ENCODE measurements at places on chromosomes 11 and 22.

GRCh38 chr11:70354629-70355028 is 43.7 kb upstream of the CTTN start:
- no peak for DNase-seq

DNA sequence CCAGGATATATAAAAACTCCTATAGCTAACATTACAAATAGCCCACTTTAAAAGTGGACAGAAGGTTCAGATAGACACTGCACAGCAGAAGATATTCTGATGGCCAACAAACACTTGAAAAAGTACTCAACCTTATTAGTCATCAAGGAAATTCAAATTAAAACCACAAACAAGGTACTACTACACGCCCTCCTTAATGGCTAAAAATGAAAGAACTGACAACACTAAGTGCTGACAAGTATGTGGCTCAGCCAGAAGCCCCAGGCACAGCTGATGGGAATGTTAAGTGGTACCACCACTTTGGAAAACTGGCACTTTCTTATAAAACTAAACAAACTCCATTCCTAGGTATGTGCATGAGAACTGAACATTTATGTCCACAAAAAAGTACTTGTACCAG is 320.1 kb downstream of the TBC1D22A start:
- DNase-seq: no peak

- DNase-seq: no peak
Observed at GRCh38 chr22:22125579-22126468, 118.8 kb upstream of the VPREB1 start.

GRCh38 chr11:47272706-47273105 is 2.8 kb downstream of the MADD start:
- no peak for DNase-seq

- DNase-seq: no peak
Observed at GRCh38 chr11:58600510-58600909, 21.6 kb downstream of the ZFP91 start.

- DNase-seq: no peak
Observed at GRCh38 chr22:26033071-26033470, 136.2 kb upstream of the SEZ6L start.

DNA sequence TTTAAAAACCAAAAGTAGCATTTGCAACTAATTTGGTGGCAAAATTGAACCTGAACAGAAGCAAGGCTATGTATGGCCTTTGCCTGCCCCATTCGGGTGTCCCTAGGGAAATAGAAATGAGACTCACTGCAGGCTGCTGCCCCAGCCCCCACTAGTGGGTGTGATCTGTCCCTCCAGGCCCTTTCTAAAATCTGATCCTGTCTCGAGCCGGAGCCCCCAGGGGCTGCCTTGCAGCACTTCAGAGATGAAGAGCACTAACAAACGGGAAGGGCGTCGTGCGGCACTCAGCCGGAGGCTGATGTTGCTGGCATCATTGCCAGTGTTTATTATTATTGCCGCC is 43.2 kb downstream of the CD82 start:
- DNase-seq: no peak

GRCh38 chr11:63872800-63873197 is 33.9 kb downstream of the MARK2 start:
- no peak for DNase-seq

GRCh38 chr11:14445542-14446530 is 53.8 kb downstream of the COPB1 start:
- no peak for DNase-seq

- no peak for DNase-seq
Observed at GRCh38 chr22:46074771-46075551, 75.4 kb upstream of the PPARA start.

GRCh38 chr11:8922691-8923090 is 10.1 kb downstream of the C11orf16 start:
- no peak for DNase-seq

GRCh38 chr11:67312187-67313021 is 9.1 kb downstream of the SSH3 start:
- DNase-seq: no peak

- DNase-seq: no peak
Observed at GRCh38 chr22:17097062-17097461, 12.3 kb downstream of the IL17RA start.

- DNase-seq: no peak
Observed at GRCh38 chr22:49323751-49324415, 503.8 kb downstream of the BRD1 start.

All from cortex of kidney (tissue), 1 donor.